ENCODE measurements at places on chromosomes 4 and X. TPM values are rescaled to one million over a fixed set of nuclear protein-coding genes. Genes with fewer than 3 reads are reported as not detected.
A peak's percentile ranks its signal among the peaks of the same experiment; 100 is the strongest.

Gene SATL1
- total RNA-seq = 0.15 TPM

DNA sequence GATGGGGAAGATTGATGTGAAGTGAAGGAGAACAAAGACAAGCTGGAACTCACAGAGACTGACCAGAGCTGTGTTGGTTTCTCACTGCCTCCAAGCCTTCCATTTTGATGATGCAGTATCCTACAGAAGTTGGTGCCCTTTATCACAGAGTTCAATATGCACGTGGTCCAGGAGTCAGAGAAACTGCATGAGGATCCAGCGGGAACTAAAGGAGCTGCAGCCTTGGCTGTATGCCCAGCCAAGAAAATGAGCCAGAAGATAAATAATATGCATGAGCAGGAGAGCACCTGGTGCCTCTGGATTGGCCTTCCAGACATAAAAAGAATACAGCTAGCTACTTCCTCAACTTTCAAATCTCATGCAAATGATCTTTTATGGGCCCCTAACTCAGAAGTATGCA is 44.3 kb upstream of the DCLK2 start:
- no peak overlapping the region for H3K4me3 ChIP-seq
- H3K4me1 ChIP-seq = no peaks in the 10 kb centered on the region
- no peaks in the 10 kb centered on the region for H3K27me3 ChIP-seq

DNA sequence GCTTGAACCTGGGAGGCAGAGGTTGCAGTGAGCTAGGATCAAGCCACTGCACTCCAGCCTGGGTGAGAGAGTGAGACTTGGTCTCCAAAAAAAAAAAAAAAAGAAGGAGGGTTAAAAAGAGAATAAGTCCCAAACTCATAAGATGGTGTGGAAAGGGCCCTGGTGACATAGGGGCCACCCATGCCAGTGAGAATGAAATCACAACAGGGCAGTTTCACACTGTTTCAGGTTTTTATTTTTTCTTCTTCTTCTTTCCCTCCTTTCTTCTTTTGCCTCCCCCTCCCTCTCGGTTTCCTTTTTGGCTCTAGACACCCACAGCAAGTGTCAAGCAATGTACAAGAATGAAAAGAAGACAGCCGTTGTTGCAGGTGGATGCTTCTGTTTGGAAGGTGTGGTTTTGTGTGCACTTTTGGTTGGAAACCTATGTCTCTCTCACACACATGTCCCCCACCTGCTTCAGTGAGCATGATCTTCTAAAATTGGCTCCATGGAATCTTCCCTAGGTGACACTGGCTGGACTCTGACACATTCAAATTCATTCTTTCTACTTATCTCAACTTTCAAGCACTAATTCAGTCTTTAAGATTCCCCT is 14.4 kb upstream of the TLR8 start:
- H3K36me3 ChIP-seq = no peaks in the 10 kb centered on the region
- H3K4me1 ChIP-seq = no peaks in the 10 kb centered on the region
- DNase-seq = no peak
- peaks cover 23% of the 10 kb centered on the region for H3K27me3 ChIP-seq

GRCh38 chrX:68697465-68698125 is 50.1 kb downstream of the STARD8 start:
- no peaks in the 10 kb centered on the region for H3K4me1 ChIP-seq
- H3K27ac ChIP-seq = peak overlapping the region; percentile 23
- H3K27me3 ChIP-seq = no peaks in the 10 kb centered on the region
- H3K36me3 ChIP-seq = no peaks in the 10 kb centered on the region
- H3K4me3 ChIP-seq = no peak overlapping the region

Gene PSAPL1
- total RNA-seq = not detected

Gene PPEF2
- 0.15 TPM for total RNA-seq

Gene CYSLTR1
- total RNA-seq = 4.5 TPM

Gene RTL3
- 0.44 TPM for total RNA-seq

GRCh38 chr4:183399616-183400015 is 44.8 kb upstream of the CDKN2AIP start:
- DNase-seq = no peak
- no peak overlapping the region for H3K27ac ChIP-seq
- H3K36me3 ChIP-seq = no peaks in the 10 kb centered on the region
- no peak overlapping the region for H3K4me3 ChIP-seq
- no peaks in the 10 kb centered on the region for H3K4me1 ChIP-seq

Gene FGD1
- total RNA-seq = 3.7 TPM

DNA sequence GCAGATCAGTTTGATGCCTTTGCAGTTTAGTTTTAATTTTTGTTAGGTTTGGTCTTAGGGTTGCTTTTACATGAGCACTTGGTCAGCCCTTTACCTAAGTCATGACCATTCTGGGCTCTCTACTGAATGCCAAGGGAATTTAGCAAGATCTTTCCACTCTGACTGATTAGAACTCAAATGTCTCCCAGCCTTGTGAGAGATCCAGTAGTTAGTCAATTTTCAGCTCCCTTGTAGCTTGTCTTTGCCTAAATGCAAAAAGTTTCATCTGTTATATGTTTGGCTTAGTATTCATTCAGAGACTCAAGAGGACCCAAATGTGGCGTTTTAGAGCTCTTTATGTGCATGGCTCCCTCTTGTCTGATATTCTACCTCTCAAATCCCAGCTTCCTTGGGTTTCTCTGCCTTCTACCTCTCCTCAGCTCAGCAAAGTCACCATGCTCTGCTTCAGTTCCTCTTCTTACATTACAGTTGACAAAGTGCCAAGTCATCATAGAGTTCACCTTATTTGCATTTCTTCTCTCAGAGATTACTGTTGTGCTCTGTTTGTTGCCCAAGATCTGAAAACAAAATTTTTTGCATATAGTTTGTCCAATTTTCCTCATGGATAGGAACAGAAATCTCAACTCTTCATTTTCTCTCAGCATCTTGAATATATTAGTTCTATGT is 17.5 kb upstream of the JAKMIP1 start:
- H3K36me3 ChIP-seq = no peaks in the 10 kb centered on the region
- H3K4me3 ChIP-seq = no peak overlapping the region
- no peak overlapping the region for H3K27ac ChIP-seq
- peaks cover 34% of the 10 kb centered on the region for H3K27me3 ChIP-seq
- DNase-seq = no peak

Gene MAGED2
- total RNA-seq = 109 TPM

Gene F11
- total RNA-seq = not detected

- no peaks in the 10 kb centered on the region for H3K36me3 ChIP-seq
- no peak for DNase-seq
- no peak overlapping the region for H3K4me3 ChIP-seq
- peaks cover 68% of the 10 kb centered on the region for H3K27me3 ChIP-seq
- no peaks in the 10 kb centered on the region for H3K4me1 ChIP-seq
Observed at GRCh38 chrX:39693298-39693697, 404.5 kb downstream of the BCOR start.

Gene PAK3
- 21.1 TPM for total RNA-seq

DNA sequence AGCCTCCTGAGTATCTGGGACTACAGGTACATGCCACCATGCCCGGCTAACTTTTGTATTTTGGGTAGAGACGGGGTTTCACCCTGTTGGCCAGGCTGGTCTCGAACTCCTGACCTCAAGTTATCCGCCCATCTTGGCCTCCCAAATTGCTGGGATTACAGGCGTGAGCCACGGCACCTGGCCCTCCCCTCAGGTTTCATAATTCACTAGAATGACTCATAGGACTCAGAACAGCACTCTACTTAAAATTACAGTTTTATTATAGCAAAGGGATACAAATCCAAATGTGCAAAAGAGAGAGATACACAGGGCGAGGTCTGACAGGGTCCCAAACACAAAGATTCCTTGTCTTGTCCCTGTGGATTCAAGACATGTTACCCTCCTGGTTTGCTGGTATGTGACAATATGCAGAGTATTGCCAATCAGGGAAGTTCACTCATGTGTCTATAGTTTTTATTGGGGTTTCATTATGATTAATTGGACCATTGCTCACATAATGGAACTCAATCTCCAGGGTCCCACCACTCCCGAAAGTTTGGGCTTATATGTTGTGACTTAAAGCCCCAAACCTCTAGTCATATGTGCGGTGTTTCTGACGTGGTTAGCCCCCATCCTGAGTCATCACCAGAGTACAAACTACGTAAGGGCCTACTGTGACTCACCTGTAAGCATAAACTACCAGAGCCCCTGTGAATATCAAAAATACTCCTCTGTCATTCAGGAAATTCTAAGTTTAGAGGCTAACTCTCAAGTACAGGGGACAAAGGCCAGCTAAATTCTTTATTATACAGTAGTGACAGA is 5.2 kb downstream of the YIPF6 start:
- no peaks in the 10 kb centered on the region for H3K36me3 ChIP-seq
- H3K4me1 ChIP-seq = peaks cover 5% of the 10 kb centered on the region
- no peaks in the 10 kb centered on the region for H3K27me3 ChIP-seq
- no peak for DNase-seq
- H3K4me3 ChIP-seq = no peak overlapping the region

DNA sequence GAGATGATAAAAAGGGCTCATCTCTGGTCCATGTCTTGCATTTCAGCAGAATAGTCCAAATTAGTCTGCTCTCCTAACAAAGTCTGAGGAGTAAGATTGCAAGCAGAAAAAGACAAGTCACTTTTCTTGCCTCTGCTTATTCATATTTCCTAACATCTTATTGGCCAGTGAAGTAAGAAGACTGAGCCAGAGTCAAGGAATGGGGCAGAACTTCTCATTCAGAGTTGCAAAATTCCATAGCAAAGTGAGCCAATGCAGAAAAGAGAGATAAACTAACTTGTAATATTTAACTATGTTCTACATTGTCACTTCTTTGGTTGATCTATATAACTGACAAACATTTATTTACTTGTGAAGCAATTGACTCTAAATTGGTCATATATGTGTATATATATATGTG is 2304.0 kb downstream of the ARAP2 start:
- no peak overlapping the region for H3K27ac ChIP-seq
- no peaks in the 10 kb centered on the region for H3K27me3 ChIP-seq
- no peaks in the 10 kb centered on the region for H3K36me3 ChIP-seq
- H3K4me1 ChIP-seq = no peaks in the 10 kb centered on the region

GRCh38 chr4:186954509-186954908 is 230.9 kb upstream of the FAT1 start:
- H3K27ac ChIP-seq = no peak overlapping the region
- DNase-seq = no peak
- H3K36me3 ChIP-seq = no peaks in the 10 kb centered on the region
- no peak overlapping the region for H3K4me3 ChIP-seq

Gene ADGRG4
- under 0.01 TPM for total RNA-seq

- no peaks in the 10 kb centered on the region for H3K27me3 ChIP-seq
- no peak overlapping the region for H3K27ac ChIP-seq
- no peaks in the 10 kb centered on the region for H3K4me1 ChIP-seq
- no peak overlapping the region for H3K4me3 ChIP-seq
- no peaks in the 10 kb centered on the region for H3K36me3 ChIP-seq
Observed at GRCh38 chr4:158356301-158356700, 146.0 kb downstream of the TMEM144 start.

GRCh38 chr4:95549246-95550114 is 707 bp upstream of the UNC5C start:
- peaks cover 4% of the 10 kb centered on the region for H3K27me3 ChIP-seq
- peak overlapping the region; percentile 79 for H3K27ac ChIP-seq
- no peaks in the 10 kb centered on the region for H3K4me1 ChIP-seq
- peak overlapping the region; percentile 66 for H3K4me3 ChIP-seq
- DNase-seq = peak; percentile 49

DNA sequence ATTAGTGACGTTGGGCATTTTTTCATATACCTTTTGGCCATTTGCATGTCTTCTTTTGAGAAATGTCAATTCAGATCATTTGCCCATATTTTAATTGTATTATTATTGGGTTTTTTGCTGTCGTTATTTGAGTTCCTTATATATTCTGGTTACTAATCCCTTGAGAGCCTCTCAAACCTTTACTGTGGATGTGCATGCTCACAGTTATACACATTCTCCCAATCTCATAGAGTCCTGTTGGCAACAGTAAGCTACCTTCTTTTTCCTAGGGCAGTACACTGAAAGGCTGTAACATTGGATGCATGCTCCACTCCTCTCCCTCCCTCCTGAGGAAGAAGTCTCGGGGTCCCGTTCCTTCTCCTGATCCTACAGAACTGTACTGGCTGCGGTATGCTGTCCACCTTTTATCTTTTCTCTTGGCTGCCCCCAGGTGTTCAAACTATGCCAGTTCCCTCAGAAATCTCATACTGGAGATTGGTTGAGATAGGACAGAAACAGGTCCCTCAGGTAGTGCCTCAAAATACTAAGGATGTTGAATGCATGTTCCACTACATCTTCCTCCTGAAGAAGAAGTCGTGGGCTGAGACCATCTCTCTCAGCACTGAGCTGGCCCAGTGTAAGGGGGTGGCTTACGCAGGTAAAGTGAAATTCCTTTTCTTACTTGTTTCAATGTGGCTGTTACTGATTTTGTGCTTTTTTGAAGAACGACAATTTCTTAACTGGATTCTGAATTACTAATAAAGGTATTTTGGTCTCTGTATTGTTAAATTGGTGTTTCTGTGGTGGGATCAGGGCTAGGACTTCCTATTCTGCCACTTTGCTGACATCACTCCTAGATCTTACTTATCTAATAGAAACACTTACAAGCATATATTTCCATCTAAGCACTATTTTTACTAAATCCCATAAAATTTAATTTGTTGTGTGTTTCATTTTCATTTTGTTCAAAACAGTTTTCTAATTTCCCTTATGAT is 145.4 kb upstream of the HUWE1 start:
- no peak for DNase-seq
- H3K4me3 ChIP-seq = no peak overlapping the region
- no peaks in the 10 kb centered on the region for H3K36me3 ChIP-seq
- H3K27ac ChIP-seq = no peak overlapping the region
- H3K4me1 ChIP-seq = no peaks in the 10 kb centered on the region
- H3K27me3 ChIP-seq = no peaks in the 10 kb centered on the region

GRCh38 chr4:87053802-87054767 is 119.3 kb downstream of the AFF1 start:
- DNase-seq = no peak
- H3K27ac ChIP-seq = peak overlapping the region; percentile 40
- no peaks in the 10 kb centered on the region for H3K27me3 ChIP-seq
- H3K36me3 ChIP-seq = no peaks in the 10 kb centered on the region
- no peaks in the 10 kb centered on the region for H3K4me1 ChIP-seq
- no peak overlapping the region for H3K4me3 ChIP-seq

GRCh38 chr4:104967034-104967401 is 179.7 kb upstream of the TET2 start:
- peak overlapping the region; percentile 71 for H3K27ac ChIP-seq
- no peaks in the 10 kb centered on the region for H3K36me3 ChIP-seq
- no peaks in the 10 kb centered on the region for H3K27me3 ChIP-seq
- H3K4me1 ChIP-seq = peaks cover 6% of the 10 kb centered on the region
- peak; percentile 57 for DNase-seq

DNA sequence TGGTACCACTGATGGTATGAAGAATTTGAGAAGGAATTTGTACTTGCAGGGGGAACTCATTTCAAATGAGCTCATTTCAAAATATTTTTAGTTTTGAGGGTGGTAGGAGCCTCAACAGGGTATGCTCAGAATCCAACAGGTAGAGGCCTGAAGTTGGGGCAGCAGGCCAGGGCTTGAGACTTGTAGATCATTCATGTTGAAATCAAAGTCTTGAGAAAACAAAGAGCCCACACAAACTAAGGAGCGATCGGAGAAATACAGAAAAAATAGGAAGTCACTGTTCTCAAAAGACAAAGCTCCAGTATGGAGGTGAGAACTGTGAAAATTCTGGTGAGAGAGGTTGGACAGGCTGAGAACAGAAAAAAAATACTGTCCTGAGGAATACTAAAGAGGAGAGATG is 979 bp upstream of the SLC9A6 start:
- no peaks in the 10 kb centered on the region for H3K4me1 ChIP-seq
- H3K4me3 ChIP-seq = no peak overlapping the region
- H3K36me3 ChIP-seq = no peaks in the 10 kb centered on the region
- peak overlapping the region; percentile 87 for H3K27ac ChIP-seq
- H3K27me3 ChIP-seq = peaks cover 35% of the 10 kb centered on the region
